Endothelial cell of umbilical vein (primary cell): ENCODE measurements at places on chromosomes 5 and 9. TPM values are rescaled to one million over a fixed set of nuclear protein-coding genes. Genes with fewer than 3 reads are reported as not detected.

DNA sequence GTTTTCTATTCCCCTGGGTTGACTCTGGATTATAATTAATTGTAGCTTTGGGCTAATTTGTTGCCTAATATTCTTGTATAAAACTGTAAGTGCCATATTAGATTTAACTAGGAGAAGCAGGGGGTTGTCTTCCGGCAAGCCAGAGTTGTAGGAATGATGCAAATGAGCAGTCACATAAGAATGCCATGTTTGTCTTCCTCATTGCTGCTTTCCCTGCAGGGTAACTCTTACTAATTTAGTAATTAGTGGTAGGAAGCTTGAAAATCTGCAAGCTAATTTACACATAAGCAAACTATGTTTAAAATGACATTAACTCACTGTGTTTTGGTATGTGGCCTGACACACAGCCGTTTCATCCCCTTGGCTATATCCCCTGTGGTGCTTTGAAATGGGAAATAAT is 527.8 kb downstream of the KCTD16 start:
- H3K27me3 ChIP-seq: no peaks in the 10 kb centered on the region
- no peak overlapping the region for H3K4me3 ChIP-seq
- no peak overlapping the region for H3K27ac ChIP-seq

- no peak overlapping the region for H3K27ac ChIP-seq
- peaks cover 21% of the 10 kb centered on the region for H3K4me1 ChIP-seq
- no peak overlapping the region for H3K4me3 ChIP-seq
- DNase-seq: no peak
Measured at GRCh38 chr5:139296862-139297326, 3.4 kb downstream of the MATR3 start.

DNA sequence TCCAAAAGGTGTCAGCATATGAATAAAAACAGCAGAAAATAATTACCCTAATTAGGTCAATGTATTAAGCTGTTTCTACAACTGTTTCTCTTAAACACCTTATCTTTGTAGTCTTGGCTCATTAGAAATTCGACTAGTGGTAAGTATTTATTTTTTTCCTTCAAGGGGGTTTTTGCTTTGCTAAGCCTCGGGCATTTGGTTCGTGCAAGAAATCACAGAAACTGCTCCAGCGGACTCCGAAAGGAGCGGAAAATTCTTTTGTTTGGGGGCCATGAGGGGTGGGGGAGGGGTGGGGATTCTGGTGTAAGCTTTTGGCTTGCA is 757 bp downstream of the ZBED3 start:
- H3K4me1 ChIP-seq: peaks cover 16% of the 10 kb centered on the region
- peak overlapping the region; percentile 82 for H3K27ac ChIP-seq
- DNase-seq: no peak
- no peaks in the 10 kb centered on the region for H3K27me3 ChIP-seq
- no peaks in the 10 kb centered on the region for H3K36me3 ChIP-seq
- H3K4me3 ChIP-seq: peak overlapping the region; percentile 58

DNA sequence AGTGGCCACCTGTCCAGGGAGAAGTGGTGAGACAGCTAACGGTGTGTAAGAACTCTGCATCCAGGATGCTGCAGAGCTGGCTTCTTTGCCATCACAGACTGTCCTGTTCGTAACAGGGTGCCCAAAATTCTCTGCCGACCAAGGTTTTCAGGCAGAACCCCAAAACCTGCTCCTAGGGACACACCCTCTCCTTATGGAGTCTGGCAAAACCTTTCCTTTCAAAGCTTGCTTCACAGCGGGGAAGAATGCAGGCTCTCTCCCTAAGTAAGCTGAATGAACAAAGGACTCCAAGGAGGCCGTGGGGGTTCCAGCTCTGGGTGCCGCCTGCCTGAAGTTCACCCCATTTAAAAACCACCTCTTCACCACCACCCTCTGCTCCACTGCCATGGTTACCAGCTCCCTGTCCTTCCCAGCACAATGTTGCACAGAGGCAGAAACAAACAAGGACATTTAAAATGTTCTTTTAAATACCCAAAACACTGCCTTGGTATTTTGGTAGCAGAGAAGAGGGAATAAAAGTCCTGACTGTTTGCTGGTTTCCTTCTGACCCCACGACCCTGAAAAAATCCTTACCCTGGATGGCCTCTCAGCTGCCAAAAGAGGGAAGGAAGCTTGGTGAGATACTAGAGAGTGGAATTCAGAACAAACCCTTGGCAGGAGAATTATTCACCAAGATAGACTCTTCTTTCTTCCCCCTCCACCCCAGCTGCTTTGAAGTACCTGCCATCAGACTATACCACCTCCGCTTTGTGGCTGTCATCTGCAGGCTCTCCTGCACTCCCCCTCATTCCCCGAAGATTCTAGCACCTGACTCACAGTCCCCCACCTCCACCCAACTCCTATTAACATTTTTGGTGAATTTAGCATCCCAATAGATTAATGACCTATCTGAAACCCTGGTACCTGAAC is 7.1 kb upstream of the KLF9 start:
- H3K4me3 ChIP-seq: no peak overlapping the region

GRCh38 chr5:11248966-11249365 is 487.9 kb upstream of the DAP start:
- H3K36me3 ChIP-seq: no peaks in the 10 kb centered on the region
- no peak overlapping the region for H3K27ac ChIP-seq
- no peaks in the 10 kb centered on the region for H3K27me3 ChIP-seq
- no peak for DNase-seq

The LRRTM2 gene
- 0.14 and 0.20 TPM in 2 replicates for total RNA-seq

The CCDC192 gene
- not detected in 2 replicates for total RNA-seq

GRCh38 chr9:15058236-15058635 is 148.0 kb upstream of the FREM1 start:
- H3K27me3 ChIP-seq: no peaks in the 10 kb centered on the region
- no peak overlapping the region for H3K4me3 ChIP-seq
- H3K27ac ChIP-seq: no peak overlapping the region
- DNase-seq: no peak
- no peaks in the 10 kb centered on the region for H3K4me1 ChIP-seq
- no peaks in the 10 kb centered on the region for H3K36me3 ChIP-seq
